ENCODE measurements at places on chromosomes 7 and 10.

- no peak for DNase-seq
These were observed 16.6 kb downstream of the RPP30 start for GRCh38 chr10:90888387-90888786.

- DNase-seq: no peak
These were observed 9.9 kb downstream of the BLVRA start for GRCh38 chr7:43768201-43768886.

DNA sequence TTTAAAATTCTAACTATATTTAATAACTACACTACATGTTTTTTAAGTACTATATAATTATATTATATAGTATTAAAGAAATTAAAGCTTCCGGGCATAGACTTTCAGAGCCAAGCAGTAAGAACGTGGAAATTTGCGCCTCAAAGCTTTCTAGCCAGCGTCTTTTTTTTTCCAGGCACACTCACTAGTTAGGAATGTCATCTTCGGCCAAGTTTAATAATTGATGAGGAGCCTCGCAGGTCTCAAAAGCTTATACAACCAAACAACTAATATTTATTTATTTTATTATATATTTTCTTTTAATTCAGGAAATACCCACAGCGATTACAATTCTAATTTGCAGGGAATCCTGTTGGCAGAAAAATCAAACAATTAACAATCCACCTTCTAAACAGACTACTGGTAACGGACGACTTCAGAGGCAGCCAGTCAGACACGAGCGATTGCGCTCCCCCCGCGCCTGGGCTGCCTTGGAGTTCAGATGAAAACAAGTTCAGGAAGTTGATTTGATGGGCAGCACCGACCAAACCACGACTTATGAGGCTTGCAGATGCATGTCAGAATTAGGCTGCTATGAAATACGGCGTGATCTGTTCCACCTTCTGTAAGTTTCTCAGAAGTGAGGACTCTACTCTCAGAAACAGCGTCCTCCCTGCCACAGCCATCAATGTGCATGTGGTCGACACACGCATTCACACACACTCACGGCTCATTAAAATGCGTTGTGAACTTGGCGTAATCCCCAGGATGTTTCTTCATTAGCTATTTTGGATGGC is 431.8 kb upstream of the MGMT start:
- no peak for DNase-seq

DNA sequence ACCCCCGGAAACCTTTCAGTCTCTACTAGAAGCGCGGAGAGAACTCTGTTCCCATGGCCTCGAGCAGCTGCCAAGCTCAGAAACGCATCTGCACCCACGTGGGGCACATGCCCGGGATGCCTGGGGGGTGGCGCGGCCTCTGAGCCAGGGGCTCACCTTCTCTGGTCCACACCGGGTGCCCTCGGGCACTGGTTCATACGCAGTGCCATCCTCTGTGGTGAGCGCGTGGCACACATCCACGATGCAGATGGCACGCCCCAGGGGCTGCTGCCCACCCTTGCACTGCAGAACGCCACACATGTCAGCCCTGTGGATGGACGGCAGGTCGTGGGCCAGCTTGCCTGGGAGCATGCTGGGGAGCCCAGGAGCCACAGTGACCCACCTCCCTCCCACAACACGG is 6.5 kb downstream of the ADAM8 start:
- no peak for DNase-seq

- DNase-seq: no peak
These were observed 393.4 kb downstream of the ACTR3B start for GRCh38 chr7:153152801-153153422.

DNA sequence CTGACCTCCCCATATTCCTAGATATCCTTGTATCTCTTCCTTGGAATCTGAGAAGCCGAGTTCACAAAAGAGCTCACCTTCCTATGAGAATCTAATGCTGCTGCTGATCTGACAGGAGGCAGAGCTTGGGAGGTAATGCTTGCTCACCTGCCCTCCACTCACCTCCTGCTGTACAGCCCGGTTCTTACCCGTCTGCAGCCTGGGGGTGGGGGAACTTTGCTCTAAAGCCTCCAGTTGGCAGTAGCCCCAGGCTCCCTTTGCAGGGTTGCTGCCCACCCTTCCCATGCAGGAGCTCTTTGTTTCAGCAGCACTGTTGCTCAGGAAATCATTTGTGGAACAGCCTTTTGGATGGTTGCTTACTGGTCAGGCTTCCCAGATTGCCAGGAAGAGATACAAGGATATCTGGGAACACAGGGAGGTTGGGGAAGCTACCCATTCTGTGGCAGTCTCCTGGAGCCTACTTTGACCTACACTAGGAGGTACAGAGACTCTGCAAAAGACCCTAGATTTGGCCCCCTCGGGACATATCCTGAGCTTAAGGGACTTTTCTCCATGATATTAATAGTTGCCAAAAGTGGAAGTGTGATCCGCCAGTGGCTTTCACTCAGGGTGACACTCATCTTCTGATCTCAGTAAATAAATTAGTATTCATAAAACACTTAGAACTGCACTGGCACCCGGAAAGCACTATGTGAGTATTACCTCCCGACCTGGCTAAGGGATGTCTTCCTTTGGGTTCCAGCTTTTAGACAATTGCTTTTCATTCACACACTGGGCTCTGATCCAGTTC is 363.7 kb upstream of the PODXL start:
- DNase-seq: no peak

DNA sequence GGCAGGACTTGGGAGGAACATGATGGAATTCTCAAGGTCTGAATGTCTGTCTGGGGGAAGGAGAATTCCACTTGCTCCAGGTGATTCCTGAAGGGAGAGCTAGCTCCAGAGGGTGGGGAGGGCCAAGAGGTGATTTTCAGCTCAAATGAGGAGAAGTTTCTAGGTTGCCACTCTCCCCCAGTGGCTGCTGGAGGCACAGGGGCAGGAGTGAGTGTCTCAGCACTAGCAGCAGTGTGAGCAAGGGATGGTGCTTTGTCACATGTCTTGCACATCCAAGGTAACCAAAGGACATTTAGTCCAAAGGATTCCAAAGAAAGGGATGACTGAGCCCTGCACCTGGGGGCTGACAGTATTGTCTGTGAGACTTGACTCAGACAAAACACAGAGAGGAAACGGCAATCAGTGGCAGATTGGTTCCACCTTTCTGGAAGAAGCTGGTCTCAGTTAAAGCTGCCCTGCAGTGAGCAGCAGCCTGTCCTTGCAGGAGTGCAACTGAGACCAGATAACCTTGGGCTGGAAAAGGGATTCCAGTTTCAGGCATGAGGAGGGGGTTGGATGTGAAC is 51.2 kb upstream of the PCBD1 start:
- DNase-seq: no peak

DNA sequence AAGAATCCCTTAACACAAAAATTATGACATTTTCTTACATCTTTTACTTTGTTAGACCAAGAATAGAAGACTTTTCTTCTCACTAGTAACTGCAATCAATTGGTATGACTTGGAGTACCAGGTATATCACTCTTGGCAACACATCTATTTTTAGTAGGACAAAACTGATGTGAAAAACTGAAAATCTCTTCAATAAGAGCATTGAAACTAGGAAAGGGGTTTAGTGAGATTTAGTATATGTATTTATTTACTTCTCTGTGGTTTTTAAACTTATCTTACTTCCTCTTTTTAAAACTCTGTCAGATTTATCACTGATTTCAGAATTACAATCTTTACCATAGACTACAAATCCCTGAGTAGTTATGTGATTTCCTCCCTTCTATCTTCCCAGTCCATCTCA is 366.2 kb downstream of the PCDH15 start:
- no peak for DNase-seq

DNA sequence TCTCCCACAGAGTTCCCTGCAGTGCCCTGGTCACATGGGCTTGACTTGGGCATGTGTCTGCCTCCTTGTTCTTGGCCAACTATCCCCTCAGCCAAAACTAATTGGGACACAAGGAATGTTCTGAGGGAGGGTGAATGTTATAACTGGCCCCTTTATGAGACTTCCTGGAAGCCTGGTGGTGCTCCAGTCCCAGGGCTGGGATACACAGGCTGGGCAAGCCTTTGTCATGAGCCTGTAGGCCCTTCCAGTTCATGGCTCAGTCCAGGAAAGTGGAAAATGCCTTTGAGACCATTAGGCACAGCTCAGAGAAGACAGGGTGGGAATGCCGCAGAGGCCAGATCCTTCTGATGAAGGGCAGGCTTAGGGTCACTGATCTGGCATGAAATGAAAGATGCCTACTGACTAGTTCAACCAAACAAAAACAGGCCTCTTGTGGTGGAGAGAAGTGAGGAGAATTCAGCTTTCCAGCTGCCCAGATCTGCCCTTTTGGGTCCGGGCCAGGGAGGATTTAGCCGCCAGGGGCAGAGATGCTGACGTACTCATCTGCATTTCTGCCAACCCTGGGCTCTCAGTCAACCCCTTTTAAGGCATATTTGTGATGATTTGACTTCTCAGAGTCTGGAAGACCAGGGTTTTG is 961.5 kb downstream of the KCNMA1 start:
- peak; percentile 76 for DNase-seq
